Stimulated activated CD4-positive, alpha-beta T cell treated with anti-CD3 and anti-CD28 coated beads, Interleukin-2, amount 100 ng/mL, for 24 hours (primary cell): ENCODE measurements at places on chromosomes 6 and 20.

DNA sequence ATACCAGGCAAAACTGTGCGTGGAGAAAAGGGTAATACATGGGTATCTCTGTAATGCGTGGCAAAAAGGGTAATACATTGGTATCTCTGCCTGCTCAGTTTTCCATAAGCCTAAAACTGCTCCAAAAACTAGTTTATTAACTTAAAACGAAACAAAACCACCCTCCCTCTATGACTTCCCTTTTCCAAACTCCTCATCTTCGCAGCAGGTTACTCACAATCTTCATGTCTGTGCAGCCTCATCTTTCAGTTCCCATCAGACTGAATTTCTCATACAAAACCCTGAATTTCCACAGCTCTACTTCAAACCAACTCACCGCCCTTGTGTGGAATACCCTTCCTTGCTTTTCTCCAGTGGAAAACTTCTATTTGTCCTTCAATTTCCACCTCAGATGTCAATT is 199.4 kb downstream of the PHACTR1 start:
- no peak for DNase-seq

DNA sequence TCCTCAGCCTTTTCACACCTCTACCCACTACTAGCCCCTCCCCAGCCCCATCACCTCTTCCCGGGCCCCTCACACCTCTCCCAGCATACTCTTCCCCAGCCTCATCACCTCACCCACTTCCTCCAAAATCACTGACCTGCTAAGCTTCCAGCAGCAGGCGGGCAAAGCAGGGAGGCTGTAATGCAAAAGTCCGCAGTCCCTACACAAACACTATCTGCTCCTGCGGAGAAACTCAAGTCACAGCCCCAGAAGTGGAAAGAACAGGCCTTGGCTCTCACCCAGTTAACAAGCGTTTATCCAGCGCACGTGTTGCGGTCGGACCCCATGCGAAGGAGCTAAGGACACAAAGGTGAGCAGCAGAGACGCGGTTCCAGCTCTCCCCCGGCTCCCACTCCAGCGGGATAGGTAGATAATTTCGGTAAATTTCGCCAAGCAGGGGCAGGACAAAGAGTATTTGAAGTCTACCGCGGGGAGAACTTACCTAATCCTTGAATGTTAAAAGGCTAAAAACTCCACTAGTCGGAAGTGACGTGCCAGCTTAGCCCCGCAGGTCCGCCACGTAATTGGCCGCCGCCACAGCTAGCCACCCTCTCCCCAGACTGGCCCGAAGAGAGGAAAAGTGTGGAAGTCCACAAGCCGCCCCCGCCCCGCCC is 728 bp upstream of the TRIM39 start:
- peak; percentile 78 for DNase-seq

- DNase-seq = no peak
Measured at GRCh38 chr6:25004357-25004756, 68.6 kb upstream of the RIPOR2 start.

DNA sequence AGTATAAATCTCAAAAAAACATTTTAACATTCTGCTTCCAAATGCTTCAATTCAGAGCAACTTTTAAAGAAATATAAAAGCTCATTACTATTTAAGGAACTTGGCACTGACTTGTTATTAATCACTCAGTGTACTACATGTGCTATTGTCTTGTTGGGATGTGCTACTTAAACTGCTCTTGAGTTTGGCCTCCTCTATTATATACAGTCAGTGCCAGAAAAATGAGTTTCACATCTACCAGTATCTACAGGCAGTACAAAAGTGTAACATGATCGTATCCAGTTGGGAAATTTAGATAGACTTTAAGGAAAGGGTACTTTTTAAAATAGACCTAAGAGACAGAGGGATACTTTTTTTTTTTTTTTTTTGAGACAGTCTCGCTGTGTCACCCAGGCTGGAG is 627.3 kb upstream of the SLC35B3 start:
- DNase-seq = no peak

- no peak for DNase-seq
Measured at GRCh38 chr6:117399924-117400323, 25.8 kb downstream of the ROS1 start.

- no peak for DNase-seq
Measured at GRCh38 chr6:56663344-56663743, 20.7 kb upstream of the DST start.

DNA sequence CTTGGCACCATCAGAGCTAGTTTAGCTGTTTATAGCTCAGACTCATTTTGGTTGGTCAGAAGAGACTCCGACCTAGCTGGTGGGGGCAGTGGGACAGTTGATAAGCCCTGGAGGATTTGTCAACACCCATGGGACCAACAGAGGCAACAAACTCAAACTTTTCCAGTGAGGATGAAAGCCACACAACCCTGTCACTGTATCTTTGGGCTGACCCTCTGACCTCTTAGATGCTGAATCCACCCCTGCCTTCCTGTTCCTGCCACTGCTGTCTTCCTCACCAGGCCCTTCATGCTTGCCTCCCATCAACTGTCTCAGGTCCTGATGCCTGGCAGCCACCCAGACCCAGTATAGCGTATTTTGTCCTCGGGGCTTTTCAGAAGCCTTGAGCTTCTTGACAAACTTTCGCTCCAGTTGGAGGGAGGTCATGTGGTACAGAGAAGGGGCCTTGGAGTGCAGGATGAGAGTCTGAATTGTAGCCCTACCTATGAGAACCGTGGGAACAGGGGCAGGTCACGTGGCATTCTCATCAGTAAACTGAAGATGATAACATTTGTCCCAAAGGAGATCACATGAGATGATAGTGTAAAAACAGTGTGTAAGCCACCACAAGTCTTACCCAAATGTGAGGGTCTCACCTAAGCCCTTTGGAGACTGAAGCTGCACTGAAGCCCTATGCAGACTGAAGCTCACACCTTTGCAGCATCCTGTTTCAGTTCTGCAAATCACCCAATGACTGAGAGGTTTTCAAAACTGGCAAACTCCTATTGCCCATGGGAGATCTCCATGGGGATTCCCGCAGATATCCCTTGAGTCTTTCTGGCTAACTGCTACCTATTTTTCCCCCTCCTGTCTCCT is 72.0 kb upstream of the F13A1 start:
- no peak for DNase-seq

DNA sequence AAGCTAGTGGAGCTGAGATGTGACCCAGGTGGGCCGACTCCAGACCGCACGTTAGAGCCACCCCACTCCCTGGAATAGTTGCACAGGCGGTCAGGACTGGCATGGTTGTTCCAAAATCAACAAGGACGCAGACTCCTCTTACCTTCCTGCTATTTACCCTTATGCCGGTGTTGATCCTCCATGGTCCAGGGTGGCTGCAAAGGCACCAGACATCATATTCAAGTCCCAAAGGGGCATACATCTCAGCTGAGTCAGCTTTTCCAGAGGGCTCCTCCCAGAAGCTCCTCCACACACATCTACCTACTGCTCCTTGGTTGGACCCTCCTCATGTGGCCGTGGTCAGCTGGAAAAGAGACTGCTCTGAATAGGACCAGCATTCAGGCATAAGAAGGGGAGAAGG is 112.2 kb downstream of the SYCP2 start:
- DNase-seq = no peak

- DNase-seq = no peak
Measured at GRCh38 chr20:64155258-64156135, 8.8 kb upstream of the MYT1 start.

DNA sequence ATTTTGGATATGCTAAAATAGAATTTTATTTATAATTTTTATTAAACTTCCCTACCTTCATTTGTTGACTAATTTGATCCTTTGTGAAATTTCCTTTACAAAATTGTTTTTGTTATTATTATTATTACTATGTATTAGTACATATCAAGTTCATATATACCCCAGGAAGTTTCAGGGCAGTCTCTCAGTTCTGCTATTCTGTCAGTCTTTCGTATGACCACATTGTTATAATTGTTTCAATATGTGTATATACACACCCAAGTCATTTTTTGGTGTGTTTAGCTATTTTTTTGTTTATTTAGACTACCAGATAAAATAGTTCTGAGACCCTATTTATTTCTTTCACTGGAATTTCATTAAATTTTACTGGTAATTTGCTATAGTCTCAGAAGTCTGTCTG is 72.1 kb downstream of the NKAIN2 start:
- DNase-seq = no peak

DNA sequence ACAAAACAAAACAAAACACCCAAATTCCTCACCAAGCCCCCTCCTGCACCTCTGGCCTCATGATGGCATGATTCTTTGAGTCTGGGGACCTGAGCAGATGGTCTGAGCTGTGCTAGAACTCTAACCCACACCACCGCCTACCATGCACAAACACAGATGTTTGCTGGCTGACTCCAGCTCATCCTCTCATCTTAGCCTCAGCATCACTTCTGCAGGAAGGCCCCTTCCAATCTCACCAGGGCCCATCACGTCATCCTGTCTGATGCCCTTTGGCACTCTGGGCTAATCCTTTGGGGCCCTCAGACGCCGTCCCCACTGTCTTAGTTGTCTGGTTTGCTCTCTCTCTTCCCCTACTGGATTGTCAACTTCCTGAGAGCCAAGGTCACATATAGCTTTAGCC is 85.8 kb downstream of the PHACTR3 start:
- DNase-seq = no peak

DNA sequence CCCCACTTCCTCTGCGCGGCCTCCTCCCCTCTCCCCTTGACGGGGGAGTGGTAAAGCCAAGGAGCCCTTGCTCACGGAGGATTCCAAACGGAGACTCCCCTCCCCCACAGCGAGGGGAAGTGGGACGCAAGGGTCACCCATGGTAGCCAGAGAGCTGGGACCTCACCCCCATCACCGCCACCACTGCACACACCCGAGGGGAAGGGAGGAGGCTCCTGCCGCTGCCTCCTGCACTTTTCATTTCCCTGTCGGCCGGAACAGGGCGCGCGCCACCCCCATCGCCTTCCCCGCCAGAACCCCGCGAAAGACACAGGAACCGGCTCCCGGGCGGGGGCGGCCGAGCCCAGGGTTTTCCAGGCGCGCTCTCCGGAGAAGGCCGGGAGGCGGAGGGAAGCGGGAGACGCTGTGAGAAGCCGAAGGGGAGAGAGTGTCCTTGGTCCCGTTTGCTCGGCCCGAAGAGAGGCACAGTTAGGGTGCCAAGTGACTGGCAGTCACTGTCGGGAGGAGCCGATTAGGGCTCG is 789 bp downstream of the CCND3 start:
- DNase-seq = peak; percentile 66

DNA sequence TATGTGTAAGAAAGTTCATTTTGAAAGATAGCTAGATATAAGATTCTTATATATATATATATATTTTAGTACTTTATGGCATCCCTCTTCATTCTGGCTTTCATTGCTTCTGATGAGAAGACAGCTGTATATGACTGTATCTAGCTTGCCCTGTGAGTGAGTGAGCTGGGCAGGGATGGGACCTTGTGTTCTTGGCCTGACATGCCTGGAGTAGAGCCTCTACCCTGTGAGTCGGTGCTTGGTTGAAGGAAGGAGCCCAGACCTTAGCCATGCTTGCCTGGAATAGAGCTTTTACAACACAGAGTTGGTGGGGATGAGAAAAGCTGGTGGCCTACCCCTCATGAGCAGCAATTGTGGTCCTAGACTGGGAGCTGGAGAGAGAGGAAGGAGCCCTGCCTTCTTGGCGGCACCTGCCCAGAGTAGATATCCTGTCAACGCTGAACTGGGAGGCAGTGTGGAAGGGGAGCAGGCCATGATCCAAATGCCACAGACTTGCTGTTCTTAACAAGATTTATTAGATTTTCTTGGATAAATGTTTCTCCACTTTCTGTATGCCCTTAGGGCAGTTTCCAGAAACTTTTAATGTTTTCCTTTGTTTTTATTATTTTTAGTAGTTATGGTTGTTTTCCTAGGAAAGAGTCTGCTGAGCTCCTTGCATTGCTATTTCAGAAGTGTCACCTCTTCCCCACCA is 31.6 kb downstream of the FIG4 start:
- DNase-seq = no peak

GRCh38 chr20:16810216-16810615 is 62.1 kb downstream of the OTOR start:
- DNase-seq = no peak
